ENCODE measurements at places on chromosomes 12 and 14.

GRCh38 chr12:49013428-49013827, 5.1 kb downstream of the PRKAG1 start:
- DNase-seq, result no peak

DNA sequence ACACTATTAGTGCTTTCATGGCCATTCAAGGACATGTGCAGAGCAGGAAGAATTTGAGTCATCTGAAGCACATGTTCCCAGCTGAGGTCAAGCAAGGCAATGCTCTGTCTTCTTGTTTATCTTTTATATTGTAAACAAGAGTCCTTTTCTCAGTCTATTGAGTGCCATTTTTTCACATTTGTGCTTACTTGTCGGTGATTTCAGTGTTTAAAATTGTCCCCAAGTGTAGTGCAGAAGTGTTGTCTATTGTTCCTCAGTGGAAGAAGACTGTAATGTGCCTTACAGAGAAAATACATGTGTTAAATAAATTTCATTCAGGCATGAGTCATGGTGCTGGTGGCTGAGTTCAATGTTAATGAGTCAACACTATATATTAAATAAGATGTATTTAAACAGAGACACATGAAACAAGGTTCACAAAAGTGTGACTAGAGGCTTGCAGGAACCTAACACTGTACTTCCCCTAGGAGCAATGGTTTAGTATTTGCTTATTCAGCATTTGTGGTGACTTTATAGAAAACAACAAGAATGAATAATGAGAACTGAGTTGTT, 391.1 kb downstream of the LRIG3 start:
- no peak for DNase-seq

- no peak for DNase-seq
Observed at GRCh38 chr12:2797721-2798418, 3.1 kb downstream of the FKBP4 start.

GRCh38 chr14:61280092-61280525, 1.0 kb downstream of the TMEM30B start:
- DNase-seq, result no peak

DNA sequence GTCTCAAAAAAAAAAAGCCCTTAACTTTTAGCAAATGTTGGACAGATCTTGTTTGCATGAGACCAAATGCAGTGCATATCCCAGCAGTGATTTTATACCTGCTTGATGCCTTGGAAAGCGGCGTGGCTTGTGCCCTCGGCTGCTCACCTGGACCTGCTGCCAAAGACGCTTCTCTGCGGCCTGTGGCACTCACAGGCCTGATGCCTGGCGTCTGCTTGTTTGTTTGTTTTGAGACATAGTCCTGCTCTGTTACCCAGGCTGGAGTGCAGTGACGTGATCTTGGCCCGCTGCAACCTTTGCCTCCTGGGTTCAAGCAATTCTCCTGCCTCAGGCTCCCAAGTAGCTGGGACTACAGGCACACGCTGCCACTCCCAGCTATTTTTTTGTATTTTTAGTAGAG, 5.2 kb downstream of the PGAM5 start:
- no peak for DNase-seq

DNA sequence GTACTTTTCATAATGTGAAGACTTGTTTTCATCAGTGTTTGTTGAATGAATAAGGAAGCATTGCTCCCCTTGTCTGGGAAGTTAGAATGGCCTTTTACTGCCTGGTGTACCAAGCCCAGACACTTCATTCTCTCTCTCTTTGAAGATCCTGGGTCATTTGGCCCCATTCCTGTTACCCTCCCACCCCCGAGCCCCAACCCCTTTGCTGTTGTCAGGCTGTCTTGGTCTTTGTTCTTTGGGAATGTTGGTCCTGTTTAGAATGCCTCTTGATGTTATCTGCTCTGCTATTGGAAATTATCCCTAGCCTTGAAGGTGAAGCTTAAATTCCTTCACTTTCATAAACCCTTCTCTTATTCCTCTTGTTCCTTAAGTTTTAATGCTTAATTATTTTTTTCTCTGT, 13.8 kb downstream of the DERA start:
- DNase-seq, result no peak
